Pulmonary artery endothelial cell (primary cell): ENCODE measurements at places on chromosomes 4 and X. TPM values are rescaled to one million over a fixed set of nuclear protein-coding genes. Genes with fewer than 3 reads are reported as not detected.

DNA sequence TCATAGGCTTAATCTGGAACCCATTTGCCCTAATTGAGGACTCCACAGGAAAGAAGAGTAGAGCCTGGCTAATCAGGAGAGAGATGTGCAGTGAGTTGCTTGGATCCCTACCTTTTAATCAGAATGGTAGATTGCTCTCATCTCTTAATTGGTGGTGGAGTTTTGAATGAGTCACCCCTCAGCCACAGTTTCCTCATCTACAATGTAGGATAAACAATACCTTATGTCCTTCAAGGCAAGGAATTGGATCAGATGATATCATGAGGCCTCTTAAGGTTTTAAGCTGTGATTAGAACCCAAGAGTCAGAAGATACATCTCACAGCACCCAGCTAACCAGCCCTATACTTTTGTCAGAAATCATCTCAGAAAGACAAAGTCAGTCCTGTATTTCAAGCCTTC is 39.1 kb downstream of the PDGFRA start:
- DNase-seq, result no peak

- DNase-seq, result no peak
These were observed 11.1 kb upstream of the GABRE start for GRCh38 chrX:151985531-151985930.

- no peak for DNase-seq
These were observed 41.5 kb downstream of the TRIM2 start for GRCh38 chr4:153245775-153246174.

- no peak for DNase-seq
These were observed 42.5 kb upstream of the LEF1 start for GRCh38 chr4:108210989-108211835.

DNA sequence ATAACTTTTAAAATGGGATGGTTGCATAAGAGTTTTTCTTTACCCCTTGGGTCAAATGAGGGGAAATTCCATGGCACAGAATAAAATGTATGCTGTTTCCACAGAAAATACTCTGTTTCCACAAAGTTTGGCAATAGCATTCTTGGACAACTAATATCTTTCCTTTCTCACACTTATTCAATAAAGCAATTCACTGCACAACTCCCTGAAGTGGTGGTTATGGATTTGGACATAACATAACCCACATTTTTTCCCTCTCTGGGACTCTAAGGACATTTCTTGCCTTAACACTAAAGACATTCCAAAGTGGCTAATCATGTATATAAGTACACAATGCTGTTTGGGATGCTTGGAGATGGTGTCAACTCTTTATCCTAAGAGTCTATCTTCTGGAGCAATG is 51.7 kb upstream of the GPM6B start:
- DNase-seq, result no peak

DNA sequence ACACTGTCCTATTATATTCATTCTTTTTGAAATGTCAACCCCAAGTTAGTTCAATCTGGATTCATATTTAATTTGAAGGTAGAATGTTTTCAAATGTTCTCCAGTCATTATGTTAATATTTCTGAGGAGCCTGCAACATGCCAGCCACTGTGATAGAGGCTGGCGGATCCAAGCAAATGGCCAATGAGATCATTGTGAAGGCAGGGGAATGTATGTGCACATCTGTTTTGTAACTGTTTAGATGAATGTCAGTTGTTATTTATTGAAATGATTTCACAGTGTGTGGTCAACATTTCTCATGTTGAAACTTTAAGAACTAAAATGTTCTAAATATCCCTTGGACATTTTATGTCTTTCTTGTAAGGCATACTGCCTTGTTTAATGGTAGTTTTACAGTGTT is 1.6 kb downstream of the CXCL1 start:
- no peak for DNase-seq

GRCh38 chr4:98710831-98711230 is 52.4 kb upstream of the TSPAN5 start:
- DNase-seq, result peak; percentile 10

- DNase-seq, result no peak
These were observed 25.9 kb downstream of the EIF2S3 start for GRCh38 chrX:24080704-24081103.

DNA sequence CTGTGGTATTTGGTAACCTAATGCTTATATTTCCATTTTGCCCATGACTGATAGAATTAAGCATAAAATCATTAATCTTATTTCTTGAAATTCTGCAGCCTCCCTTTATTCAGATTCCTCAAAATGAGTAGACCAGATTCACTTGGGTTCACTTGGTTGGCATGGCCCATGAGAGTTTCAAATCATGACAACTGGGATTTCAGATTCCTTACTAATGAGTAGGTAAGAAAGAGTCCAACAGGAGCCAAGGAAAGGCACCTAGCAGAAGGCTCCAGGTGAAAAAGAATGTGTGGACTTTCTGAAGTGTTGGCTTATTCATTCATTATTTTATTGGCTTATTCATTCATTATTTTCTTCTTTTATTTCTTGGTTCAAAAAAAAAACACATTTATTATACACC is 27.2 kb upstream of the GATB start:
- no peak for DNase-seq

DNA sequence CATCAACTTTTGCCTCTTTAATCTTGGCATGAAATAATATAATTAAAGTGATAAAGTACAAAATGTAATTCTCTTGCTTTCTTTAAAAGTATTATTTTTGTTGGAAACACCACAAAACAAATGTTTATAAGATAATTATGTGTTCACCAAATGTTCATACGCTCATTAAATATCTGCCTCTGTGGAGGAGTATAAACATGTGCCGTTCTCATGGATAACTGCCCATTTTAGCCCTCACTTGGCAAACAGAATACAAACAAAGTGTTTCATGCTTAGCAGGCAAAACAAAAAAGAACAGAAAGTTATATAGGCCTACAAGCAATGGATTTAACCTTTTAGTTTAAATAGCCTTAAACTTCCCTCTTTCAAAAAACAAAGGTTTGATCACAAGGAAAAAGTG is 800.5 kb upstream of the DIAPH2 start:
- DNase-seq, result no peak

GRCh38 chr4:52201715-52202114 is 150.6 kb downstream of the SPATA18 start:
- DNase-seq, result no peak

DNA sequence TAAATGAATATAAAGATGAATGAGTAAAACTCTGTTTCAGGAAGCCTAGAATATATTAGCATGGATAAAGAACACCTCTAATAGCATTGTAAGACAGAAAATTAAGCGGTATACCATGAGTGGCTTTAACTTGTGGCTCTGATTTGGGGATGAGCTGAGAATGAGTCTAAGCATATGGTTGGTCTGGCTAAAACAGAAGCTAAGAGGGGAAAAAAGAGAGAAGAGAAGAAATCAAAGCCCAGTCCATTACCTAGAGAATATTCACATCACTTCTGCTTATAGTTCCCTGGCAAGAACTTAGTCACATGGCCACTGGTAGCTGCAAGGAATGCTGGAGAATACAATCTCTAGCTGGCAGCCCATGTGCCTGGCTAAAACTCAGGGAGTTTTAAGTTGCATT is 414.5 kb downstream of the PRDM5 start:
- no peak for DNase-seq

VSIG1 gene
- 0.71 and 0.99 TPM in 2 replicates for total RNA-seq

MAEA gene
- 54.7 and 57.1 TPM in 2 replicates for total RNA-seq

PPP4R3C gene
- total RNA-seq, result not detected in 2 replicates

GEMIN8 gene
- 13.4 and 16.7 TPM in 2 replicates for total RNA-seq

FAM9C gene
- not detected in 2 replicates for total RNA-seq
